Stimulated activated memory B cell treated with anti-CD40 and anti-IgM and Interleukin-4, amounts not matched to agents 10 μg/mL and 1 μg/mL and 100 μg/mL, for 72 hours (primary cell): ENCODE measurements at places on chromosomes 12 and 14.

DNA sequence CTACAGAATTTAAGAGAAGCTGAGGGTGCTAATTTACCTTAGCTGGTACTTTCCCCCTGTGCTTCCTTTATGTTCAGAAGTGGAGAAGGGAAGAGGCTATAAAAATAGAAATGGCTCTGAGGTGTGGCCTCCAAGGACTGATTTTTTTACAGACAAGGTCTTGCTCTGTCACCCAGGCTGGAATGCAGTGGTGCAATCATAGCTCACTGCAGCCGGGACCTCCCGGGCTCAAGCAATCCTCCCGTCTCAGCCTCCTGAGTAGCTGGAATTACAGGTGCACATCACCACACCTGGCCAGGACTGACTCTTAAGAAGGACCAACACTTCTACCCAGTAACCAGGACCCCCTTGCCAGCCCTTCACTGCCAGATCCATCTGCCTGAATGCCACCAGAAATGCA lies 23.9 kb upstream of the NAP1L1 start:
- no peak for ATAC-seq
- H3K4me3 ChIP-seq = no peak overlapping the region
- H3K4me1 ChIP-seq = no peaks in the 10 kb centered on the region
- no peak overlapping the region for H3K27ac ChIP-seq

DNA sequence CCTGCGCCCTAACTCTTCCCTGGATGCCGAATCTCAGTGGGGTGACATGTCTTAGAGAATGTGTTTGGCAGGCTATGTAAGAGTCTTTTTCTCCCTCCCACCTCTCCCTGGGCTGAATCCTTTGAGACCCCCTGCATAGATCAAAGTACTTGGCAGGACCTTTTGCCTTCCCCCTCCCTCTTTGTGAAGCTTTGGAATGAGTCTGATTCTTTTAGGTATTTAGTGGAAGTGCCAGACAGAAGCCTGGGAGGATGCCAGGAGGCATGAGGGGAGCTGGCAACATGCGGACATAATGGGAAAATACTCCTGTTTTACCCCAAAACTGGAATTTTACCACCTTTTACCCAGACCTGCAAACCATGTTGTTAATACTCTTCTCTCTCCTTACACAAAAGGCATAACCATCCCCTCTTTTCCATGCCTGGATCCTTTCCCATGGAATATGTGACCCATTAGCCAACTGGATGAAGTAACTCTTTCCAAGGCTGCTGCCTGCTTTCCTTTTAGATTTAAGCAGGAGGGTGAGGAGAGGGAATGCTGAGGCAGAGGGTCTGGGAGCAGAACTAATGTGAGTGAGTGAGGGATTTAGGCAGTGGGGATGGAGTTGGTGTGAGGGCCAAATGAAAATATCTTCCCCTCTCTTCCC lies 41.7 kb downstream of the TTLL5 start:
- no peak overlapping the region for H3K4me3 ChIP-seq
- no peak overlapping the region for H3K27ac ChIP-seq
- no peak for ATAC-seq
- peaks cover 71% of the 10 kb centered on the region for H3K36me3 ChIP-seq
- no peaks in the 10 kb centered on the region for H3K4me1 ChIP-seq

DNA sequence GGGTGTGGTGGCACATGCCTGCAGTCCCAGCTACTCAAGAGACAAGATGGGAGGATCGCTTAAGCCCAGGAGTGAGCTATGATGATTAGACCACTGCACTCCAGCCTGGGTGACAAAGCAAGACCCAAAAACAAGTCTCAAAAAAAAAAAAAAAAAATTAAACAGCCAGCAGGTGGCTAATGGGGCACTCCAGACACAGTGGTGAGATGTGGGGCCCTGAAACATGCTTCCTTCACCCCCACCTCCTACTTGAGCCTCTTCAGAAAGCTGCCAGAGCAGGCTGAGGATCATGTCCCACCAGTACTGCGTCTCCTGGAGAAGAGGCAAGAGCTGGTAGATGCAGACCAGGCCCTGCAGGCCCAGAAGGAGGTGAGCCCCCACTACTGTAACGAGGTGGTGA lies 2.1 kb downstream of the CFAP73 start:
- H3K4me1 ChIP-seq = peaks cover 33% of the 10 kb centered on the region
- H3K27me3 ChIP-seq = peaks cover 36% of the 10 kb centered on the region
- peaks cover 4% of the 10 kb centered on the region for H3K36me3 ChIP-seq
- H3K4me3 ChIP-seq = no peak overlapping the region
- ATAC-seq = no peak
- H3K27ac ChIP-seq = peak overlapping the region; percentile 71

DNA sequence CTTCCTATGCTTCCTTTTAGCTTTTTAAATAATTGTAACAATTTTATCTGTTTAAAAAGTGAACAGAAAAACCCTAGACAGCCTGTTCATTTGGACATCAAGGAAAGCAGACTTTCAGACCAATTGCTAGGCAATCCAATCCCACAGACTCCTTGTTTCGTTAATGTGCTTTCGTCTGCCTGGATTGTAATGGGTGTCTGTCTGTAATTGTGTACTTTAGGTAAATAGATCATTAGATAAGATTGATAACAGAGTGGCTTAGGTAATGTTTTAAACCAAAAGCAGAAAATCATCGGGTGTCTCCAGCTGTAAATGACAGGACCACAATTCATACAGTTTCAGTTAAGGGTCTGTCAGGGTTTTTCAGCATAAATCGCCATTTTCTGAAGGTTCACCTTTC lies 19.6 kb downstream of the CCDC60 start:
- no peak overlapping the region for H3K27ac ChIP-seq
- ATAC-seq = no peak
- H3K36me3 ChIP-seq = no peaks in the 10 kb centered on the region
- no peak overlapping the region for H3K4me3 ChIP-seq
- no peaks in the 10 kb centered on the region for H3K4me1 ChIP-seq
- H3K27me3 ChIP-seq = peaks cover 7% of the 10 kb centered on the region

- H3K27ac ChIP-seq = no peak overlapping the region
- H3K27me3 ChIP-seq = no peaks in the 10 kb centered on the region
- no peaks in the 10 kb centered on the region for H3K4me1 ChIP-seq
- H3K36me3 ChIP-seq = peaks cover 54% of the 10 kb centered on the region
These were observed 21.3 kb downstream of the DCAF4 start for GRCh38 chr14:72947366-72948160.

DNA sequence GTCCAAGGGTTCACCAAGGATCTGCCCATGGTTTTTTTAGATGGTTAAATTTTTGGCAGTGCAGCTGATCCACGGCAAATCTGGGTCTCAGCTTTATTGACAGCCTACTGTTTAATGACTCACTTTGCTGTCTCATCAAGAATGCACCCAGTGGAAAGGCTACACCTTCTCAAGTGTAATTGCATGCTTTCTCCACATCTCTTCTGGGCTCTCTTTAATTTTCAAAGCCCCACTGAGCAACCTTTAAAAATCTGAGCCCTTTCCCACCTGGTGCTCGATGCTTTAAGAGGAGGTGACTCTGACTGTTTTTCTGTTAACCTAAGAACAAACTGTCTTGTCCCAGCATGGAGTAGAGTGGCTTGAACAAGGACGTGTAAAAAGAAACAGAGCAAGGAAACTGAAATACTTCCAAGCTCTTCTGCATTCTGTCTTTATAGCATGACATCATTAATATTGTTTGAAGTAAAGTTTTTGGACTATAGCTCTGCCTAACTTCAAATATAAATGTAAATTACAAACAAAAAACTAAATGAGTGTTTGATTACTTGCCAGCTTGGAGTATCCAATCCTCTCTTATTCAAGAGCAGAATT lies 214.2 kb upstream of the KRR1 start:
- H3K4me1 ChIP-seq = peaks cover 6% of the 10 kb centered on the region
- ATAC-seq = no peak
- H3K4me3 ChIP-seq = no peak overlapping the region
- H3K27me3 ChIP-seq = peaks cover 11% of the 10 kb centered on the region
- no peak overlapping the region for H3K27ac ChIP-seq

GRCh38 chr14:92511453-92512238 lies 1.9 kb upstream of the RIN3 start:
- H3K4me1 ChIP-seq = peaks cover 55% of the 10 kb centered on the region
- no peak overlapping the region for H3K27ac ChIP-seq
- H3K4me3 ChIP-seq = no peak overlapping the region
- no peaks in the 10 kb centered on the region for H3K36me3 ChIP-seq
- no peak for ATAC-seq

GRCh38 chr12:104353012-104353981 lies 49.8 kb downstream of the EID3 start:
- H3K4me3 ChIP-seq = no peak overlapping the region
- H3K27ac ChIP-seq = no peak overlapping the region
- H3K36me3 ChIP-seq = peaks cover 33% of the 10 kb centered on the region
- H3K4me1 ChIP-seq = peaks cover 6% of the 10 kb centered on the region
- ATAC-seq = no peak
- no peaks in the 10 kb centered on the region for H3K27me3 ChIP-seq

GRCh38 chr14:95935228-95935822 lies 58.7 kb downstream of the TUNAR start:
- H3K36me3 ChIP-seq = no peaks in the 10 kb centered on the region
- H3K27ac ChIP-seq = no peak overlapping the region
- H3K27me3 ChIP-seq = no peaks in the 10 kb centered on the region

DNA sequence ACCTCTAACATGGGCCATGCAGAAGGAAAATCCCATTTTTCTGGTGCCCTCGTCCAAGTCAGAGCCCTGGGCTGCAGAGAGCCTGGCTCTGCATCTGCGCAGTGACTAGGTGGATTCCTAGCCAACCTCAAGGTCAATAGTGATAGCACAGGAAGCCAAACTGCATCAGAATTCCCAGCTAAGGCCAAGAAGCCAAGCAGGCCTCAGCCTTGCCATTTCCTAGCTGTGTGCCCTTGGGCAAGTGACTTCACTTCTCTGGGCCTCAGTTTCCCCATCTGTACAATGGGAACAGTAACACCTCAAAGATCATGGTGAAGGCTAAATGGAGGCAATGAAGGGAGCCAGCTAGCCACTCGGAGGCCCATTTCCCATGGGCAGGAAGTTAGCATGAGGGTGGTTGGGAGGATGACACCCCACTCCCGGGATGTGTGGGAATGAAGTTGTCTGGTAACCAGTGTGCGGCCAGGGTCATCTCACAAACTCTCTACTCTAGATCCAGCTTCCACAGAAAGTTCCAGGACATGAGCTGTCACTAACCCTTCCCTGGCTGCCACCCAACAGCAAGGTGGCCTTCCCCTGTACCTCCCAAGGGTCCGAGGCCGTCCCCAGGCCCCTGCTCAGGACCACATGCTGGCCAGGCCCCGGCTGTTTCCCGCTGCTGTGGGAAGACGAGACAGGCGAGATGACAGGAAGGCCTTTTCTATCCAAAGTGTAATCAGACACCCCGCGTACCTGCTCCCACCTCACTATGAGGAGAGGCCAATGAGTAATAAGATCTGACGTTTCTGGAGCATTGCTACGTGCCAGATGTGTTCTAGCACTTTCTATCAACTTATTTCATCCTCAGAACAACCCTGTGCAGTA lies 125.7 kb downstream of the SCARB1 start:
- H3K27ac ChIP-seq = no peak overlapping the region
- H3K27me3 ChIP-seq = peaks cover 62% of the 10 kb centered on the region
- H3K36me3 ChIP-seq = no peaks in the 10 kb centered on the region
- ATAC-seq = no peak

DNA sequence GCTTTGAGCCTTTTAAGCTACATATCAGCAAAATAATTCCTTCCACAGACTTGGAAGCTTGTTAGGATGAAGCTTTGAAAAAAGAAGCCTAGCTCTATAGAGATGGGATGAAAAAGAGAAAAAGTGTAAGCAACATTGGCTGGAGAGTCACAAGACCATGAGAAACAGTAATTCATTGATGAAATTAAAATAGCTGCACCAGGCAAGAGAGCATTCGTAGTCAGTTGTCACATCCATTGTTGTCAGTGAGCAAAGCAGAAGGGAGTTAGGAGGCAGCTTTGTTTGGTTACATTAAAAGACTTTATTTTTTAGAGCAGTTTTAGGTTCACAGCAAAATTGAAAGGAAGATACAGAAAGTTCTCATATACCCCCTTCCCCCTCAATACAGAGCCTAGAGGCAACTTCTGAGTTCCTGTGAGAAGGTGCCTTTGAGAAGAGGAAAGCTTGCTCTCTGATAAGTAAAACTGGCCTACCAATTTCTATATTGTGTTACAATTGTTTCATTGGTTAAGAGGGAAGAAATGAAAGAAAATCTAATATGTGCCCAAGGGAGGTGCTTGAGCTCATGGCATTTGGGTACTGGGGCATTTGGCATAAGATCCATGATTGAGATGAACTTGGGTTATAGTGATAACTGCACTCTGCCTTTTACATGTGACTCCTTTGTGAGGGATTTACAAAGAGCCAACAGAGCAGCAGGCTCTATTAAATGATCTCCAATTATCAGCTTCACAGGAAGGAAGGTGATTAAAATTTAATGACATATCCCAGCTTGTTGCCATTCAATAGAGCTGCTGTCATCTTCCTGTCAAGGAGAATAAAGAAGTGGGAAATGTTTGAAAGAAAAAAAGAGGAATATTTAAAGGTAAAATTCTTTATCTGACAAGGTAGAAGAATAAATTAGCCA lies 361.3 kb upstream of the TMTC1 start:
- ATAC-seq = no peak
- no peaks in the 10 kb centered on the region for H3K36me3 ChIP-seq
- no peaks in the 10 kb centered on the region for H3K4me1 ChIP-seq
- no peak overlapping the region for H3K27ac ChIP-seq

- H3K27me3 ChIP-seq = no peaks in the 10 kb centered on the region
- no peak overlapping the region for H3K4me3 ChIP-seq
- H3K27ac ChIP-seq = no peak overlapping the region
These were observed 65.2 kb downstream of the WIF1 start for GRCh38 chr12:65055859-65056258.

- no peaks in the 10 kb centered on the region for H3K36me3 ChIP-seq
- H3K27me3 ChIP-seq = peaks cover 58% of the 10 kb centered on the region
- H3K4me1 ChIP-seq = no peaks in the 10 kb centered on the region
- H3K27ac ChIP-seq = no peak overlapping the region
- H3K4me3 ChIP-seq = no peak overlapping the region
These were observed 20.2 kb downstream of the CCDC177 start for GRCh38 chr14:69554500-69554899.

- H3K4me1 ChIP-seq = peaks cover 30% of the 10 kb centered on the region
- H3K4me3 ChIP-seq = peak overlapping the region; percentile 89
- no peaks in the 10 kb centered on the region for H3K36me3 ChIP-seq
- peak; percentile 99 for ATAC-seq
These were observed 32.3 kb downstream of the NINJ2 start for GRCh38 chr12:630656-631632.
